Right ventricle myocardium inferior (tissue), 1 donor: ENCODE measurements at places on chromosomes 3 and 15. TPM values are rescaled to one million over a fixed set of nuclear protein-coding genes. Genes with fewer than 3 reads are reported as not detected.

DNA sequence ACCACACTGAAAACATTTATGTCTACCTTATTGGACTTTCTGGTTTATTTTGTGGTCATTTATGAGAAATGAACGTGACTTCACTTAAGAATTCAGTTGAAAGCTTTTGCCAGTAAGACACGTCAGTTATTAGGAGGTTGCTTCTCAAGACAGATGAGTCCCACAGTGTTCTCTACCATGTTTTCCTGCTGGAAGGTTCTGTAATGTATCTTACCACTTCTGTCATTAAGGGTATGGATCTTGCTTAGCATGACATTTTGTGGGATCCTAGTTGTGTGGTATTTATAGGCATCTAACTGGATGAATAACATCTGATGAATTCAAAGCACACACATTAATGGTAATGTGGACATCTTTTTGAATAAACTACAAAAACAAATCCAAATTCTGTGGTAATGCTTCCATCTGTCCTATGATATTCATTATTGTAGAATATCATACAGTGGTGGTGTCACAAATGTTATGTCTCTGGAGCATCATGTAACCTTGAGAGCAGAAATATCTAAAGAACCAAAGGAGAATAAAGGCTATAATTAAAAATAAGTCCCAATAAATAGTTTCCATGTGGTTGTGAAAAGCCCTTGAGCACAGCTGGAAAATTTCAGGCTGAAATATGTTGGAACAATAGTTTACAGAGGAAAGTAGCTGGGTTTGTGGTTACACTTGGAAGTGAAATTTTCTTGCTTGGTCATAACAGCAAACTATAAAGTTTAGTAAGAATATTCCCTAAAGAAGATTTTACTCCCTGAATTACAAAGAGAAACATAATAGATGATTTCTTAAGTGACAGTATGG lies 61.5 kb downstream of the C3orf38 start:
- no peak for DNase-seq

DNA sequence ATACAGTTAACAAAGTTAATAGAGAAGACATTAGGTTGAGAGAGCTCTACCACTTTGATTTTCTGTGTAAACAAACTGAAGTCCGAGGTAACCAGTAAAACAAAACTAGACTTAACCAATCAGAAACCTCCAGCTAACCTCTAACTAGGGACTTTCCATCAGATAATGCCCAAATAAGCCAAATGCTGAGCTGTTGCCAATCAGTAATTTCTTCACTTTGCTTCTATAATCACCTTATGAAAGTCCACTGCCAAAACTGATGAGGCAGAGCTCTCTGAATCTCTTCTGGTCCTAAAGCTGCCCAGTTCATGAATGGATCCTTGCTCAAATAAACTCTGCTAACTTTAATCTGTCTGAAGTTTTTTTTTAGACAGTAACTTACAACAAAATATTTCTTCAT lies 448.0 kb upstream of the NECTIN3 start:
- no peak for DNase-seq

GRCh38 chr3:187665010-187665409 lies 5.2 kb downstream of the SST start:
- DNase-seq, result no peak

- no peak for DNase-seq
Observed at GRCh38 chr15:92178911-92179310, 214.8 kb upstream of the ST8SIA2 start.

ANAPC13 gene
- 80.5 TPM for total RNA-seq

MYRIP gene
- 2.1 TPM for total RNA-seq

FES gene
- 19.3 TPM for total RNA-seq

WDR53 gene
- total RNA-seq, result 9.8 TPM

SPINK8 gene
- not detected for total RNA-seq

GHSR gene
- total RNA-seq, result not detected
